ENCODE measurements at places on chromosomes 1 and 21. TPM values are rescaled to one million over a fixed set of nuclear protein-coding genes. Genes with fewer than 3 reads are reported as not detected.

The INPP5B gene
- total RNA-seq = 36.5 TPM

The PLA2G2A gene
- not detected for total RNA-seq

The APOBEC4 gene
- not detected for total RNA-seq

The OR2L3 gene
- not detected for total RNA-seq

- no peaks in the 10 kb centered on the region for H3K4me1 ChIP-seq
- no peak within 1 kb of the TSS for H3K27ac ChIP-seq
- no peak for DNase-seq
- no peak within 1 kb of the TSS for H3K4me3 ChIP-seq
Observed at GRCh38 chr1:192575499-192576189, at the start of gene RGS1. TSS of gene RGS1 (plus strand) at chr1:192575773. CDS start at chr1:192575793, 20 bp downstream.

- no peaks in the 10 kb centered on the region for H3K4me1 ChIP-seq
- H3K27me3 ChIP-seq = no peaks in the 10 kb centered on the region
- DNase-seq = no peak
- peaks cover 59% of the 10 kb centered on the region for H3K36me3 ChIP-seq
Observed at GRCh38 chr21:39209334-39209688, 26.1 kb upstream of the PSMG1 start.

DNA sequence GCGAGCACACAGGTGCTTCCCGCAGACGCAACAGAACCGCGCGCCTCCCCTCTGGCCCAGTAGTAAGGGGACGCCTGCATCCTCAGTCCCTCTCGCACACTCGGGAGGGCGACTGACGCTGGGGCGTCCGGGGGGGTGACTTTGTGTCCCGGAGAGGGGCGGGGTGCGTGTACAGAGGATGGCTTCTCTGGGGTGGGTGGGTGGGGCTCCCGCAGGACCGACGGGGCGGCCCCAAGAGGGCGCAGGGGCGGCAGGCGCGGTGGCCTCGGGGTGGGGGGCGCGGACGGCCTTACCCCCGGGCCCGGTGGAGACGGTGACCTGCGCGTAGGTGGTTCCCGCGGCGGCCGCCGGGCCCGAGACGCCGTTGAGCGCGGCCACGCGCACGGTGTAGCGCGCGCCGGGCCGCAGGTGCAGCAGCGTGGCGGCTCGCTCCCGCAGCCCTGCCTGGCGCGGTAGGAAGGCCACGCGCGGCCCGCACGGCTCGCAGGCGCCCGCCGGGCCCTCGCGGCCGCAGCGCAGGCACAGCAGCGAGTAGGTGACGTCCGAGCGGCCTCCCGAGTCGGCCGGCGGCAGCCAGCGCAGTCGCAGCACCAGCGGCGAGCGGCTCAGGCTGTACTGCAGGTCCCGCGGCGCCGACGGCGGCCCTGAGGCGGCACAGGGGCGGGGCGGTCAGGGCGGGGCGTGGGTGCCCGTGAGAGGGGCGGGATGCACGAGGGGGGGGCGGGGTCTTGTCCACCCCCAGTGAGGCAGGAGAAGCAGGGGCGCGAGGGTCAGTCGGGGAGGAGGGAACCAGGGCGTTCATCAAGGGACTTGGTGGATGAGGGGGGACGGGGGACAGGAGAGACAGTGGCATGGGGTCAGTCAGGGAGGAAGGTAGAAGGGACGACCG, 12.1 kb downstream of the EPHA10 start:
- H3K27me3 ChIP-seq = peaks cover 46% of the 10 kb centered on the region
- peak overlapping the region; percentile 57 for H3K4me3 ChIP-seq
- no peak for DNase-seq
- H3K4me1 ChIP-seq = peaks cover 4% of the 10 kb centered on the region
- no peaks in the 10 kb centered on the region for H3K36me3 ChIP-seq

- peaks cover 9% of the 10 kb centered on the region for H3K36me3 ChIP-seq
- H3K27ac ChIP-seq = no peak overlapping the region
- no peaks in the 10 kb centered on the region for H3K27me3 ChIP-seq
- no peak overlapping the region for H3K4me3 ChIP-seq
Observed at GRCh38 chr1:9758559-9759121, 65.1 kb downstream of the CLSTN1 start.

GRCh38 chr1:180519846-180520245, 17.5 kb upstream of the ACBD6 start:
- H3K27me3 ChIP-seq = no peaks in the 10 kb centered on the region
- no peak overlapping the region for H3K4me3 ChIP-seq
- DNase-seq = no peak
- no peak overlapping the region for H3K27ac ChIP-seq
- H3K36me3 ChIP-seq = no peaks in the 10 kb centered on the region

- H3K27ac ChIP-seq = no peak within 1 kb of the TSS
- peaks cover 60% of the 10 kb centered on the region for H3K27me3 ChIP-seq
- H3K4me1 ChIP-seq = peaks cover 9% of the 10 kb centered on the region
- no peak within 1 kb of the TSS for H3K4me3 ChIP-seq
- no peak for DNase-seq
- H3K36me3 ChIP-seq = no peaks in the 10 kb centered on the region
Observed at GRCh38 chr1:156618853-156619581, at the start of gene HAPLN2. TSS of gene HAPLN2 (plus strand) at chr1:156619415. CDS start at chr1:156623491, 4,076 bp downstream.

Measured in osteocyte (in vitro differentiated cells).